ENCODE measurements at places on chromosomes 13 and 19.

DNA sequence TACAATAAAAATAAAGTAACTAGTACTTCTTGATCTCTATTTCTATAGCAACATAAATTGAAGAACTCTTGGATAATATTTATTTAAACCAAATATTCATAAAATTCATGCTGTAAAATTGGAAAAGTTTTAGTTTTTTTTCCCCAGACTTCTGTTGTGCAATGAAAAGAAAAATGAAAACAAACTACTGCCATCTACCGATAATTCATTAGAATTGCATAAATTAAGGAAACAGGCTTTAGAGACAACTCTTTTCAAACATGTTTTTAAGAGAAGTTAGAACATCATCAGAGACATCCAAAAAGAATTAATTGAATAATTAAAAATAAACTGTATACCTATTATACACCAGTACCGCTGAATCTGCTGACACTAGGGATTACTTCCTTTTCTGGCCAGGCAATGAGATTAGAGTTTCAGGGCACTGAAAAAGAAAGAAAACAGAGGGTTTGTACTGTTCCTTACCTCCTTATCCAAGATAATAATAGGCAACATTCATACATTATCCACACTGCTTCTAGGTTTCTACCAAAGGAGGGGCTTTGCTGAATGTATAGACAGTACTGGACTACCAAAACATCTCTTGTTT is 4.9 kb downstream of the CCDC122 start:
- no peak for DNase-seq

GRCh38 chr13:71831716-71832115 is 35.3 kb downstream of the DACH1 start:
- DNase-seq, result no peak

DNA sequence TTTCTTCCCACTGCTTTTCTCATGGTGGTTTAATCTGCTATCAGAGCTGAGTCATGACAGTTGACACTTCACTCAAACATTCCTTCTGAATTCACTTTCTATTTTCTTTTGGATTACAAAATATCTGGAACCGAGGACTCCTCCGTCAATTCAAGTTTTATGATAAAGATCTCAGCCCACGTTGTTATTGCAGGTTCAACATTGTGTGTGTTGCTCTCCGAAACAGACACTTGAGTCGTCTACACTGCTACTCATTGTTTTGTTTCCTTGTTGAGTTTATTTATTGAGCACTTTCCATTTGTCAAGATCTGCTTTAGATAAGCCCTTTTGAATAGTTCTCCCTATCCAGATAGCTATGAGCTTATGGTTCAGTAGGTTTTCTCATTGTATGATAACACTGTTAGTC is 636.1 kb upstream of the GPC6 start:
- DNase-seq, result no peak

DNA sequence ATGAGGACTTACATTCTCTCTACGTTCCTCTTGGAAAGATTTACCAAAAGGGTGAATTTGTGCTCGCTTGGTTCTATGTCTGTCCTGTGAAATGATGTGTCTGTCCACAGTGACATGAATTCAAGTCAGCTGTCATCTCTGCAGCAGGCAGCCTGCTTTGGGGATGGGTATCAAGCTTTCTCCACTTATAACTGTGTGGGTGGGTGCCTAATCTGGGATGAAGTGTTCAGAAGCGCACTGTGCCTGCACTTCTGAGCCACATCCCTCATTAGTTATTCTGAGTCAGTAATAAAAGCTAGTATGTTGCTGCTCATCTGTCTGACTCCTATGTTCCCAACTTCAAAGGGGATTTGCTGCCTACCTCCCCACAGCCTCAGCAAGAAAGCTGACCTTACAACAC is 86.1 kb upstream of the TUBA3C start:
- DNase-seq, result no peak

DNA sequence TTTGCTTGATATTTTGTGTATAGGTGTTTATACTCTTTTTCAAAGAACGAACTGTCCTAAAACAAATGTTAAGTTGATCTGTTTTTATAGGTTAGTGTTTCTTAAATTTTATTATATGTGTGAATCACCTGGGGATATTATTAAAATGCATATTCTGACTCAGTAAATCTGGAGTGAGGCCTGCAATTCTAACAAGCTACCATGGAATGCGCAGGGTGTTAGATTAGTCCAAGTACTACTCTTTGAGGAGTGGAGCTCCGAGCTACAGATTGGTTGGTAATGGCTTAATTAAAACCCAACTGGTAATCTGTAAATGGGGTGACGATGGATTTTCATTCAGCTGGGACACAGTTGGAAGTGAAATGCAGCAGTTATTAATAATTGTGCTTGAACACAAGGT is 214.1 kb upstream of the UFM1 start:
- DNase-seq, result no peak

- no peak for DNase-seq
Observed at GRCh38 chr13:103625194-103625593, 559.0 kb upstream of the SLC10A2 start.

GRCh38 chr19:29525901-29526729 is at the start of gene VSTM2B:
TSS of gene VSTM2B (plus strand) at chr19:29525994. CDS start at chr19:29526584, 590 bp downstream.
- DNase-seq, result no peak

GRCh38 chr13:90997951-90998350 is 349.5 kb upstream of the MIR17HG start:
- DNase-seq, result no peak

DNA sequence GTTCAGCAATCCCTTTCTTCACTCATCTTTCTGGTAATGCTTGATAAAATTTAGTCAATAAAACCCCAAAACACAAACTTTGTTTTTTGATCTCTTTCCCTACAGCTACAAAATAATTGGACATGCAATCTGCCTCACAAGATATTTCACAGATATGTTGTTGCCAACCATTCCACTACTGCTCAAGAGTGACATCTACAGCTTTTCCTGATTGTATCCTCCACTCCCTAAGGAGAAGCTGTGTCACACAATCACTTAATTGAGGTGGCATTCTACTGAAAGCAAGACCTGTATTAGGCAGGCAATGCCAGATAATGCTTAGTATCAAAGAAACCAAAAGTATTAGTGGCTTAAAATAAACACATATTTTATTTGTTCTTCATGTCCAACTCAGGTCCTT is 1646.2 kb upstream of the SPRY2 start:
- no peak for DNase-seq

DNA sequence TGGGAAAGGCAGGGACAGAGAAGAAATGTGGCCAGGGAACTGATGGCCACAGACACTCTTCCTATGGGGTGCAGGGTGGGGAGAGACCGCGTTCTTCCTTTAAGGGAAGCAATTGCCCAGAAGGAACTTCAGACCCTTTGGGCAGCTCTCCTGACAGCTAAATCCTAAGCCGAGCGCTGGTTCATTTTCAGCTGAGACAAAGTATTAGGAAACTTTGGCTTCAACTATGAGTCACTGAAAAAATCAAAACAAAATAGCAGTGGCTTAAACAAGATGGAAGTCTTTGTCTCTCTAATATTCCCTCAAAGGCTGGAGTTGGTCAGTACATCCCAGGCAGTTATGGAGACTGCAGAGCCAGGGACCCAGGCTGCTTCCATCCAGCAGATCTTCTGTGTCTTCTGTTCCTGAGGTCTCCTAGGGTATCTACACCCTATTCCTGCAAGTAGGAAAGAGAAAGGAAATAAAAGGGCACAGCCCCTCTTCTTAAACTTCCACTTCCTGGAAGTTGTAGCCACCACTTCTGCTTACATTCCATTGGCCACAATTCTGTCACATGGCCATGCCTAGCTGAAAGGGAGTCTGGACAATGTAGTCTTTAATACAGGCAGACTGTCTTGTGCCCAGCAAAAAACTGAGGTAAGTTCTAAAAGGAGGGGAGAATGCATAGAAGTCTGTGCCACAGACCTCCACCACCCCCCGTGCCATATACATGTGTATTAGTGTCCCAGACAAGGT is 163.5 kb downstream of the KATNAL1 start:
- no peak for DNase-seq

GRCh38 chr13:38398711-38399493 is 49.3 kb downstream of the UFM1 start:
- no peak for DNase-seq

GRCh38 chr13:99913167-99913566 is 58.4 kb downstream of the ZIC5 start:
- no peak for DNase-seq

- no peak for DNase-seq
Observed at GRCh38 chr13:93964146-93964512, 515.4 kb downstream of the DCT start.

DNA sequence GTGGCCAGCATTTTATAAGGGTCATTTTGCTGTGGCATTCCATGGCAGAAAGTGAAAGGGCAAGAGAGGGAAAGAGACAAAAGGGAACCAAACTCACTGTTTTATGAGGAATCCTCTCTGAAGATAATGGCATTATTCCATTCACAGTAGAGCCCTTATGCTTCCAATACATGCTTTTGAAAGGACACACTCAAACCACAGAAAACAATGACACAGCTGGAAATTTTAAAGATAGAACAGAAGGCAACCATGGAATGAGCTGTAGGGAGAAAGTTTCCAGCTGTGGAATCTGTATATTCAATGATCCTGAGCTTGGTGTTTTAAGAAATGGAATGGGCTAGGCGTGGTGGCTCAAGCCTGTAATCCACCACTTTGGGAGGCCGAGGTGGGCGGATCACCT is 677.4 kb downstream of the SLITRK1 start:
- DNase-seq, result no peak

DNA sequence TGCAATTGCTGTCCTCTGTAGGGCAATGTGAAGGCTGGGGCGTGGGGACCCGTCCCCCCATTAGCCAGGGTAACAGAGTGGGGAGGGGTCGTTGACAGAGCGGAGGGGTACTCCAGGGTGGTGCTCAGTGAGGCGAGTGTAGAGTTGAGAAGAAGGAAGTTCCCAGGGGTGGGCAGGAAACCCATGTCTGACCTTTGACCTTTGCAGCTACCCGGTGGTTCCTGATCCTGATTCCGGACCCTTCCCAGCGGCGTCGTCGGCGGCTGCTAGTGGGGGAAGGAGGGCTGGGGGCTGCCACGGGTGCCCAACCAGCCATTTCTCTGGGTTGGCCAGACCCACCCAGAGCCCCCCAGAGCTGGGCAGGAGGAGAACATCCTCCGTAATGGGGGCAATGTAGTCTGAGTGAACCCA is 2.1 kb upstream of the PLVAP start:
- DNase-seq, result no peak

DNA sequence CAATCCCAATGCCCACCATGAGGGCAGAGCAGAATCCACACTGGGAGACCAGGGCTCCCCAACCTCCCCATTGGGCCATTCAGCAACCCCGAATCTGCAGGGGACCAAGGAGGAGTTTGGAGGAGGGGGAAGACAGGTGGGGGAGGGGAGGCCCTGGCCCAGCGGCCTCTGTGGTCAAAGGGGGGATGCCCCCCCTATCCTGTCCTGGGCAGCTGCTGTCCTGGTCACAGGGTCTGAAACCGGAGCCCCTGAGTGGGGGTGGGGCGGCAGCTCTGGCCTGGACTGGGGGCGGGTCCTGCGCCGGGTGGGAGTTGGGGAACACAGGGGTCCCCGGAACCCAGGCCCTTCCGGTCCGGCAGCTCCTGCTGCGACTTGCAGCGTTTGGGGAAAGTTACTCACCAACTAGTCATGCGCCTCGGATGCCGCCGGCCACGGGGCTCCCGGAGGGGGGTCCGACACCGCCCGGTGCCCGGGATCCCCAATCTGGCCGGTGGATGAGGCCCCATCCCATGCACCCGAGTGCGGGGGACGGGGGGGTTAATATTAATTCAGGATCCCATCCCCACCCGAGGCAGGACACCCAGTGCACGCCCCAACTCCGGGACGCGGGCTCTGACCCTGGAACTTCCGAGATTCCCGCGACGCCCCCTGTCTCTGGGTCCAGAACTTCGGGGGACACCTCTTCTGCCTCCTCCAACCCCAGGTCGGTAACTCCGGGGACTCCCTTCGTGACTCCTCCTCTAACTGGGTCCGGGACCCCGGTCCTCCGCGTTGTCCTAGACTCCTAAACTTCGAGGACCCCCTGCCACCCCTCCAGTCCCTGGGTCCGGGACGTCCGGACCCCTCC is 872 bp downstream of the HOMER3 start:
- peak; percentile 40 for DNase-seq

DNA sequence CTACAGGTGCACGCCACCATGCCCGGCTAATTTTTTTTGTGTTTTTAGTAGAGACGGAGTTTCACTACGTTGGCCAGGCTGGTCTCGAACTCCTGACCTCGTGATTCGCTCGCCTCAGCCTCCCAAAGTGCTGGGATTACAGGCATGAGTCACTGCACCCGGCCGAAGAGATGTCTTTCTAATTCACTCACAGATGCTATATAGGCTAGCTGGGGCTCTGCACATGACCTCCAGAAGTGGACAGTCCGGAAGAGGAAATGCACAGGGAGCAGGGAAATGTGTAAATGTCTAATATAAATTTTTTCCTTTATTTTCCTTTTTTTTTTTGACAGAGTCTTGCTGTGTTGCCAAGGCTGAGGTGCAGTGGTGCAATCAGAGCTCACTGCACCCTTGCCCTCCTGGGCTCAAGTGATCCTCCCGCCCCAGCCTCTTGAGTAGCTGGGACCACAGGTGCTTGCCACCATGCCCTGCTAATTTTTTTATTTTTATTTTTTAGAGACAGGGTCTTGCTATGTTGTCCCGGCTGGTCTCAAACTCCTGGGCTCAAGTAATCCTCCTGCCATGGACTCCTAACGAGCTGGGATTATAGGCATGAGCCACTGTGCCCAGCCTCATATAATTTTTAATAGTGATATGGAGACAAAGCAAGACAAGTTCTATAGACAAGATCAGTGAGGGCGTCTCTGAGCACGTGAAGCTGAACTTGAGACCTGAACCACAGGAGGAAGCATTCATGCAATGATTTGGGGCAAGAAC is 8.4 kb downstream of the GIPC1 start:
- no peak for DNase-seq

DNA sequence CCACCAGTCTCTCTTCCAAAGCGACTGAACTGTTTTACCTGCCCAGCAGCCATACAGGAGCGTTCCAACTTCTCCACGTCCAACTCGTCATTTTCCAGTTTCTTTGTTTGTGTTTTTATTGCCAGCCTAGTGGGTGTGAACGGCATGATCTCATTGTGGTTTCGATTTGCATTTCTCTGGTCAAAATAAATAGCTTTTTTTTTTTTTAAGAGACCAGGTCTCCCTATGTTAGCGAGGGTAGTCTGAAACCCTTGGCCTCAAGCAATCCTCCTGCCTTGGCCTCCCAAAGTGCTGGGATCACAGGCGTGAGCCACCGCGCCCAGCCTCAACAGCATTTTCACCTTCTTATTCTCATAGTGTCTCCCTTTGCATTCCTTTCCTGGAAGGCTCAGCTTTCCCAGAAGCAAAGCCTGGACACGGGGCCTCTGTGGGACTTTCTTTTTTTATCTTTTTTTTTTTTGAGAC is 4.2 kb upstream of the JSRP1 start:
- no peak for DNase-seq

- peak; percentile 1 for DNase-seq
Observed at GRCh38 chr13:89925107-89925506, 1422.4 kb upstream of the MIR17HG start.

GRCh38 chr13:110107568-110108347 is 199.2 kb downstream of the COL4A1 start:
- no peak for DNase-seq

GRCh38 chr19:56333506-56333905 is 18.9 kb upstream of the ZSCAN5A start:
- DNase-seq, result peak; percentile 69
